ENCODE measurements at places on chromosomes 11 and 22.

GRCh38 chr11:7964261-7964660 is 986 bp downstream of the NLRP10 start:
- no peak for DNase-seq

DNA sequence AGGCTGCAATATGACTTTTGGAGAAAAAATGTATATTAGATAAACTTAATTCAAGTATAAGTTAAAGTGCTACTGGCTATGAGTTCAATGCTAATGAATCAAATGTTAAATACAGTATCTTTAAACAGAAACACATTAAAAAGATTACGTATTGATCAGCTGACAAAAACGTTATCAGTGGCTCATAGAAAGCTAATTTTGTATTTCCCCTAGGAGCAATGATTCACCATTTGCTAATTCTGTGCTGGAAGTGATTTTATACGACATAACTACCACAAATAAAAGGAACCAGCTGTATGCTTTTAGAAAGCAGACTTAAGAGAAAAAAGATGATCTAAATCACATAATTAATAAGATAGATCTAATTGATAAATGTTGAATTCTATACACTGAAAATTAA is 43.6 kb downstream of the MRE11 start:
- DNase-seq, result no peak

- no peak for DNase-seq
Measured at GRCh38 chr11:125464270-125464662, 31.8 kb downstream of the FEZ1 start.

DNA sequence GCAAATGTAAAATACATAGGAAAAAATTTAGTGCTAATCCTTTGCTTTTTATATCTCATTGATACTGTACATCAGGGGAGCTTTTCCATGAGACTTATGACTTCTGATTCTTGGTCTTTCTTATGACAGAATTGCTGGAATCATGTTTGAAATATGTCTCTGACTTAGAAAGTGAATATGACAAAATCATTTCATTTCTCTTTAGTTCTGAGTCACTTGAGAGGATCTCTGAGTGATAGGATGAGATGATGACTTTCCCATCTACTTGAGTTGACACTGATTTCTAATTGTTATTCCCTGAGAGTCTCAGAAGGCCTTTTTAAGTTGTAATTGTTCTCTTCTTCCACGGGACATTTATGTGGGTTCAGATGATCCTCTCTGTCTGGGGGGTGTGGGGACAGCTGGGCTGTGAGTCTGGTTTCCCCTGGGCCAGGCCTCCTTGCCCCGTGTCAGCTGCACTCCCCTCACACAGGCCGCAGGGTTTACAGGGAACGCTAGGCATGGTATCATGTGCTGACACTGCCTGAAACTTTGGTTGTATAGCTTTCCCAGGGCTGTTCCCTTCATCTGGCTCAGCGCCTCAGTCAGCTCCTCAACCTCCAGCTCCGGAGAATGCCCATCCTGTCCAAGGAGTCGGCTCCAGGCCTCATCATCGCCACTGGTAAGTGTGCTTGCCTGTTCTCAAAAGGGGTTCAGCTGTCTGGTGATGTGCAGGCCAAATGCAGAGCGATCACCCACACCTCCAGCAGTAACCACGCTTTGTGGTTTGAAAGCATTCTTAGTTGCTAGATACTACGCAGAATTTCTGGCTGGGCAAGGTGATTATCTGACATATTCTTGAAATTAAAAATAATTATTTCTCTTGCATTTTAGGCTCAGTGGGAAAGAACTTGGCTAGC is 69.5 kb upstream of the SORL1-AS1 start:
- DNase-seq, result no peak

GRCh38 chr22:22230438-22230837 is 14.1 kb upstream of the VPREB1 start:
- DNase-seq, result no peak

GRCh38 chr11:91495837-91496236 is 728.8 kb upstream of the FAT3 start:
- no peak for DNase-seq

GRCh38 chr22:49853981-49854831 is 562 bp downstream of the ZBED4 start:
- DNase-seq, result peak; percentile 62

DNA sequence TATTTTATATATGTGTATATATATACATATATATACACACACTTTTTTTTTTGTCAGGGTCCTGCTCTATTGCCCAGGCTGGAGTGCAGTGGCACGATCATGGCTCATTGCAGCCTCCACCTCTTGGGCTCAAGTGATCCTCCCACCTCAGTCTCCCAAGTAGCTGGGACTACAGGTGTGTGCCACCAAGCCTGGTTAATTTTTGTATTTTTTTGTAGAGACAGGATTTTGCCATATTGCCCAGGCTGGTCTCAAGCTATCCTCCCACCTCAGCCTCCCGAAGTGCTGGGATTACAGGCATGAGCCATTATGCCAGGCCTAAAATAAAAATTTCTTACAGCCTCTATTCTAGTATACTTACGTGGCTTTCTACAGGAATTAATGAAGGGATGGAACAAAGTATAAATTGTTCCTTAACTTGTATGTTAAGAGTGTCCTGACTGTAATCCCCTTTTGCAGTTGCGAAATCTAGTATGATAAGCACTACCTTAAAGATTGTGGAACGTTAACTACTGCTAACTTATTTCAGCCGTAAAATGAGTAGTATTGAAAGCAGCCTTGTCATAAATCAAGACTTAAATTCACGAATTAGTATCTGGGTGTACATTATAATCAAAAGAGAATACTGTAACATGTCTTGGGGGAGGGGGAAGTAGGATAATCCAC is 2.1 kb downstream of the TRAF6 start:
- DNase-seq, result no peak

- no peak for DNase-seq
Measured at GRCh38 chr11:62918531-62918930, 2.6 kb downstream of the CHRM1 start.

DNA sequence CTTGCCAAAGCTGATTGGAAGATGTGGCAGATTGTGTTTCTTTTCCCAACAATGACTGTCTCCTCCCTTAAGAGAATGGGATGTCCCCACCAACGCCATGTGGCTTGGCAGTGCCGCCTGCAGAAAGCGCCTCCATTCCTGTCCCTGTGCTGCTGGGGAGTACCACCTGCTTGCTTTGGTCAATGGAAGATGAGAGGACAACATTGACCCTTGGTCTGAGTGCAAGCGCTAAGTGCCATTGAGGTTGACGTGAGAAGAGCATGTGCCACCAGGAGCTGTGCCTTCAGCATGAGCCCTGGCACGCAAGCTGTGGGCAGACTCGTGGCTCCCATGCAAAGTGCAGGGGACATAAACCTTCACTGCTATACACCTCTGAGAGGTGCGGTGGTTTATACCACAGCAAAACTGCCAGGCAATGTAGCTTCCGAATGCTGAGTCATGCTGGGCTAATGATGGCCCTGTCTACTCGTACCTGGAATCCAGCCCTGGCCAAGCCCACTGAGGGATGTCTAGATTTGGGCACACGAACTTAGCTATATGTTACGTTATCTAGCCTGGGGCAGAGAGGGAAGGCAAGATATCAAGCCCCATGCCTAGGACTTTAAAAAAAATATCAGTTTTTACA is 41.9 kb downstream of the MYEOV start:
- peak; percentile 35 for DNase-seq

- no peak for DNase-seq
Measured at GRCh38 chr11:67290801-67291200, 1.7 kb downstream of the ANKRD13D start.

DNA sequence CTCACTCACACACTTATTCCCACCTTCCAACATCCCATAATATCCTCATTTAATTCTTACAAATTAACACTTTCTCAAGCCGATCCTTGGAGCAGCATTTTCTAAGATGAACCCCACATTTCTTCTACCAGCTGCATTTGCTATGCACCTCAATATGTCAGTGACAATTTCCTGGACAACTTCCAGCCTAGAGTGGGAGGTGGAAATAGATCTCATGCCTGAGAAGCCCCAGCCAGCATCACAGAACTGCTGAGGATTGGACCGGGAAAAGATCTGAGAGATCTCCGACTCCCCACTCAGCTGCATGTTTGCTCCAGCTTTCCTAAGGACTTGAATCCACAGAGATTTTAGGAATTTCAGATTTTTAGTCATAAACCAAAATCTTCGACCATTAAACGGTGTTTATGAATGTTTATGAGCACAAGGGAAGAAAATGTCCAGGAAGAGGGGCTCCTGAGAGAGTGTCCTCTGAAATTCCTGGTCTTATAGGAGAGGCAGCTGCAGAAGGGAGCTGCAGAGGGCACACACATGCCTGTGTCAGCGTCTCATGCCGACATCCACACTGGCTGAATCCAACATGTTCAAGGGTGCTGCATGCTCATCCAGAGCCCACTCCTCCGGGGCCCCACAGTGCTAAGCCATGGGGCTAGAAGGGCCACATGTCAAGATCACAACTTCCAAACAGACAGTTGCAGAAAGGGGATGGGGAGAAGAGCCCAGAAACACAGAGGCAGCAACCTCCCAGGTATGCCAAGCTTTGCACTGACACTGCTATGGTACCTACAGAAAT is 68.6 kb downstream of the MICAL3 start:
- no peak for DNase-seq

DNA sequence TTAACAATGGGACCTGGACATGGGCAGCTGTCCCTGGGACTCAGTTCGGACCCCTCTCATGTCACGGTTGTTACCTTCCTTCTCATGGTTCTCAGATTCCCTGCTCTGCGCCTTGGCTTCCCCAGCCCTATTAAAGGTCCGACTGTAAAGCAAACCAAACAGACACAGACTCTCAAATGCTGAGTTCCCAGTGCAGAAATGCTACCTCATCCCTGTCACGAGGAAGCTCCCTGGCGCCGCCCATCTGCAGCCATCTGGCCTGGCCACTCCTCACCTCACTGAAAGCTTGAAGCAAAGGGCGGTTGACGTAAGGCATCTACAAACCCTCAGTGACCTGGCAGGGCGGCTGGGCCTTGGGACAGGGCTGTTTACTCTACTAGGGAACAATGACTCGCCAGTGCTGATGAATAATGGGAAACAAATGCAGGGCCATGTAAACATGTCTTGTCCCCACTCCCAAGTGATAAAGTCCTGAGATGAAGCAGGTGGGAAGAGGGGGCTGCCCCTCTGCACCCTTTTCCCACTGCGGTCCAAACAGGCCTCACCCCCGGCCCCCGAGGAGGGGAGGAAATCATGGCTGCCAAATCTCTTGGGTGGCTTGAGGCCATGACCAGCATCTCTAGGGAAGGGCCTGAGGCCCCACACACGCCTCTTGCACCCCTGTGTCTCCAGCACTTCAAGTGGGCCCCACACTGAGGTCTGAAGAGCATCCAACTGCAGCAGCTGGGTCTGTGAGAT is 49.3 kb downstream of the SCUBE1 start:
- DNase-seq, result no peak

DNA sequence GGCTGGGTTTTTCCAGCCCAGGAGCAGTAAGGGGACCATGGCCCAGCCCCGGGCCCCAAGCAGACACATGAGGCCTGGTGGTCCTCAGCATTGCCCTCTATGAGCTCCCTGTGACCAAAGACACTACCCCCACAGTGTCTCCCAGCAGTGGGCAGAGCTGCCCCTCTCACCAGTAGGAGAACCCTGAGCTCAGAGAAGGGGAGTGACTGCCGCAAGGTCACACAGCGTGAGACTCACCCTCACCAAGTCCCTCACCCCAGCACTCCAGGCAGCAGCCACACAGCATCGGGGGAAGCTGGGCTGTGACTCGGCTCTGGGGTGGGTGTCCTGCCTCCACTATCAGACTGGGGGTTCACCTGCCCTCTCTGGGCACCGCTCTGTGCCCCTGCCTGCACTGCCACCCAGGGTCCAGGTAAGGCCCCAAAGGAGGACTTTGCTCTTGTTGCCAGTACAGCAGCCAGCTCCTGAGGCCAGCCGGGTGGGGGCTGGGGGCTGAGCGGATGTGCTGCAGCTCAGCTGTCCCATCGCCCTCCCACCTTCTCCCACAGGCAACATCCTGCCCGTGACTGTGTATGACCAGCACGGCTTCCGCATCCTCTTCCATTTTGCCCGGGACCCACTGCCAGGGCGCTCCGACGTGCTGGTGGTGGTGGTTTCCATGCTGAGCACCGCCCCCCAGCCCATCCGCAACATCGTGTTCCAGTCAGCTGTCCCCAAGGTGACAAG is 7.9 kb upstream of the SH3BP1 start:
- peak; percentile 80 for DNase-seq

DNA sequence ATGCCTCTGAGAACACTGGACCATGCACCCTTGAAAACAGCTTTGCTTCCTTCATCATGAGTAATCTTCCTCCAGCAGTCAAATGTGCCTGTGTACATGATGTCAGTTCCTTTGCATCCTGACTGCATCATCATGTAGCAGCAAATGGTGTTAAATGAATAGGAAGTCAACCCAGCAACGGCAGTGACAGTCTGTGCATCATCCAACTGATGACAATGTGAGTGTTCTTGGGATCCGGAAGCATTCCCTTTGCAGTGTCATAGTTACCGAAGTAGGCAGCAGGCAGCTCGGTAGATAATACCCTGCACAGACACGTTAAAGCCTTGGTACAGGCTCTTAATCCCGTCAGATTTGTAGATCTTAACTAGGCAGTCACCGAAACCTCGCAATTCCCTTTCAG is 2.5 kb downstream of the WBP2NL start:
- DNase-seq, result no peak

DNA sequence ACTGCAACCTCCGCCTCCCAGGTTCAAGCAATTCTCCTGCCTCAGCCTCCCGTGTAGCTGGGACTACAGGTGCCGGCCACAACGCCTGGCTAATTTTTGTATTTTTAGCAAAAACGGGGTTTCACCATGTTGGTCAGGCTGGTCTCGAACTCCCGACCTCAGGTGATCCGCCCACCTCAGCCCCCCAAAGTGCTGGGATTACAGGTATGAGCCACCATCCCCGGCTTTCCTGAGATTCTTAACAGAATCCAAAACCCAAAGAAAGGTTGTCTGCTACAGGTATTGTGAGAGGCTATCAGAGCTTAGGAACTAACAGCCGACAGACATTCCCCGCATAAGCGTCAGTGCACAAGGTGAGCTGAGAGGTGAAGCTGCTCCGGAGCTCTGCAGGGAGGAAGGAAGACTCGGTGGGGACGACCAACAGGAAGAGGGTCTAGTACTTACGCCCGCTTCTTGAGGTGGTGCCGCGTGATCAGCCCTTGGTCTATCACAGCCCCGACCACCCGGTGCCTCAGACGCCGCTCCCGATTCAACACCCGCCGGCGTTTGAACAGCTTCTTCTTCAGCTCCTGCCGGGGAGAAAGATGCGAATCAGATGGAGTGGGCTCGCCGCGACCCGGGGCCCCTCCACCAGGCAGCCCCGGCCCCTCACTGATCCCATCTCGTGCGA is 470 bp downstream of the C11orf98 start:
- DNase-seq, result peak; percentile 78

- DNase-seq, result no peak
Measured at GRCh38 chr11:20066783-20067156, 93.5 kb downstream of the DBX1 start.

- peak; percentile 34 for DNase-seq
Measured at GRCh38 chr22:49230194-49230577, 597.5 kb downstream of the BRD1 start.

GRCh38 chr11:9219572-9219971 is 45.6 kb downstream of the DENND5A start:
- DNase-seq, result no peak

DNA sequence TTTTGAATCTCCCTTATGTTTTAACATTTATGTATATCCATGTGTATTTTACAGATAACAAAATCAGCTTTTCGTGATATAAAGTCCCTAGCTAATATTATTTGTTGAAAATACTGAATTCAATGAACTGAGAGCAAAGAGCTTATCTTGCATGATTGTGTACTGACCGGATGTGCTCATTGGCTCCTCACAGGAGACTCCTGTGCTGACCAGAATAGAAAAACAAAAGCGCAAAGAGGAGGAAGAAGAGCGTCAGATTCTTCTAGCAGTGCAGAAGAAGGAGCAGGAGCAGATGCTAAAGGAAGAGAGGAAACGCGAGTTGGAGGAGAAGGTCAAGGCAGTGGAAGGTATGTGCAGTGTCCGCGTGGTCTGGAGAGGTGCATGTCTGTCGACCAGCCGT is 39.4 kb upstream of the SLC25A18 start:
- no peak for DNase-seq
